HS-27A (cell line): ENCODE measurements at places on chromosomes 16 and 17.

DNA sequence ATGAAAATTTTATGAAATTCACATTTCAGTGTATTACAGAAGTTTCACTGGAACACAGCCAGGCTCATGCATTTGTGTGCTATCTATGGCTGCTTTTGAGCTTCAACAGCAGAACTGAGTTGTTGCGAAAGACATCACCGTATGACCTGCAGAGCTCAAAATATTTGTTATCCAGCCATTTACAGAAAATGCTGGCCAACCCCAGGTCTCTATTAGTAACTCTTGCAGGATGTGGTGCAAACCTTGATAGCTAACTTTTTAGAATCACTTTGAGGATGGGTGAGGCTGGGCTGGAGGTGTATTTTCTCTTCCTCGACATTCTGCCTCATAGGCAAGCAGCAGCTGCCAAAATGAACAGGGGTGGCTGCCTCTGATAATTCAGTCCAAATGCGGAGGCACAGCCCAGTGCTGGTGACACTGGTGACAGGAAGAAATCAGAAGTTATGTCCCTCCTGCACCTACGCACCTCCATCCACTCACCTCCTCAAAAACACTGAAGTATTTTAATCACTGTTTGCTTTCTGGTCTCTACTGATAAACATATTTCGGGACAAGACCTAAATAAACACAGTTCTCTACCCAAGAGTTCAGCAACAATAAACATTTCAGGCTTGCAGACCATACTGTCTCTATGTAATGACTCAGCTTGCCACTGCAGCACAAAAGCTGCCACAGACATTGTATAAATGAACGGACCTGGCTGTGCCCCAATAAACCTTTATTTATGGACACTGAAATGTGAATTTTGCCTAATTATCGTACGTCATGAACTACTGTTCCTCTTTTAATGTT is 28.5 kb downstream of the ARHGAP17 start:
- peak; percentile 55 for DNase-seq

DNA sequence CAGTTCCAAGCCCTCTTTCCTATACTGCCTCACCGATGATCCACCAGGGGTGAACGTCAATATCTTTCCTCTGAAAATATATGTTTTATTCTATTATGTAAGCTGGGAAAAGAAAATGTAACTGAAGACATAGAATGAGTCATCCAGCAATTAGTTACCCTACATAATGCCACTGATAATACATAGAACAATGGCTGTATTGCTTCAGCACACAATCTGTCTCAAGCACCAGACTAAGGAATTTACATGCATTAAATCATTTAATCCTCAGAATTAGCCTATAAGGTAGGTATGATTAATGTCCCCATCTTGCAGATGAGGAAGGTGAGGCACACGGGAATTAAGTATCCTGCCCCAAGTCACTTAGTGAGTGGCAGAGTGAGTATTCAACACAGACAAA is 472.8 kb downstream of the TOX3 start:
- no peak for DNase-seq

DNA sequence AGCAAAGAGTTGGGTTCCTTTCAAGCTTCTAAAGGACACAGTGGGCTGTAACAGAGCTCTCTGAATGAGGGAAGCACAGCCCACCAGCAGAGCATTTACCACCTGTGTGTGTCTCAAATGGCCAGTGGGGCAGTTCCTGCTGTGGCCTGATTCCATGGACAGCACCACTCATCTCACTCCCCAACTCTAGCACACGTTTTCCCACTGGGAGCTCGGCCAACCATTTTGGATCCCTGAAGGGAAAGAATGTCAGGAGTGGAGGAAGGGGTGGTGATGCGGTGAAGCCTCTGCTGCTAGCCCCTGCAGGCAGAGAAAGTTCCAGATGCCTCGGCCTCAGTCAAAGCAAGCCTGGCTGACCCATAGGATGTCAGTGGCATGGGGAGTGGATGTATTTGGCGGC is 86.6 kb downstream of the PLXDC1 start:
- DNase-seq, result no peak

- DNase-seq, result peak; percentile 19
Measured at GRCh38 chr17:57747221-57748017, 2.3 kb upstream of the CCDC182 start.

DNA sequence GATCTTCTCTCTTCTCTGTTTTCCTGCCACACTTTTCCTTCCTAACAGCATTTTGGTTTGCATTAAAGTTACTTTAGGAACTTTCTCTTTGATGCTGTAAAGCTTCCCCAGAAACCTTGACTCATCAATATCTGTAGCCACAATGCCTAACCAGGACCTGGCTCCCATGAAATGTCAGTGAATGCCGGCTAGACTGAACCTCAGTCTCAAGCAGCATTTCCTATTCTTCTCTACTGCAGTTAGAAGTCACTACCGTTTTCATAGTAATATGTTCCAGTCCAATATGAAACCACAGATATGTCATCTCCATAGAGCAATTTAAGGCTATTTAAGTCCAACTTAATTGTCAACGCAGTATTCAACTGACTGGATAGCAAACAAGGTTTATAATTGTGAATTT is 28.9 kb downstream of the ITFG1 start:
- DNase-seq, result no peak

- DNase-seq, result no peak
Measured at GRCh38 chr16:20029611-20030010, 44.1 kb downstream of the GPR139 start.

- no peak for DNase-seq
Measured at GRCh38 chr17:1491443-1492248, 840 bp downstream of the MYO1C start.

GRCh38 chr17:38739305-38739704 is 8.8 kb downstream of the PCGF2 start:
- DNase-seq, result no peak

- no peak for DNase-seq
Measured at GRCh38 chr17:72136692-72137091, 15.9 kb downstream of the SOX9 start.

DNA sequence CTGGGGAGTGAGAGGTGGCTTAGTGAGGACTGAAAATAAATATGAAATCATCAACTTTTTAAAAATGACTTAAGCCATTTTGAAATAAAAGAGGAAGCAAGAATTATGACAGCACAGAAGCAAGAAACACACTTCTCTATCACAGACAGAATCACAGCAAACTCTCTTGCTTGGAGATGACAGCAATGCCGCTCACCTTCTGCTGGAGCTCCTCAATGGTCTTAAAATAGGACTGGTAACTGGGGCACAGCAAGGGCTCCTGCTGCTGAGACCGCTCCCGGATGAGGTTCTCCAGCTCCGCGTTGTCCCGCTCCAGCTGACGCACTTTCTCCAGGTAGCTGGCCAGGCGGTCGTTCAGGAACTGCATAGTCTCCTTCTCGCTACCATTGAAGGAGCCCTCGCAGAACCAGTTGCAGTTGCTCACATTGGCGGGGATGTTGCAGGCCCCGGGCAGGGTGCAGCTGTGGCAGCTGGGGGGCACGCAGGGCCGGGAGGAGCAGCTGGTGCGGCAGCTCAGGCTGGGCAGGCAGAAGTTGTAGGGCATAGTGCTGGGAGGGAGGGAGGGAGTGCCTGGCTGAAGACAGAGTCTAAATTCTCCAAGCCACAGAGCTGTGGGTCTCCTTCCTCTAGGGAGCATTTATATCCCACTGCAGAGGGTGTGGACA is at the start of gene KRT31:
Gene KRT31, minus strand, starts transcription at position 613 of the 665 bp plus-strand sequence. Its CDS starts 69 bp downstream, at position 544.
- DNase-seq, result no peak

DNA sequence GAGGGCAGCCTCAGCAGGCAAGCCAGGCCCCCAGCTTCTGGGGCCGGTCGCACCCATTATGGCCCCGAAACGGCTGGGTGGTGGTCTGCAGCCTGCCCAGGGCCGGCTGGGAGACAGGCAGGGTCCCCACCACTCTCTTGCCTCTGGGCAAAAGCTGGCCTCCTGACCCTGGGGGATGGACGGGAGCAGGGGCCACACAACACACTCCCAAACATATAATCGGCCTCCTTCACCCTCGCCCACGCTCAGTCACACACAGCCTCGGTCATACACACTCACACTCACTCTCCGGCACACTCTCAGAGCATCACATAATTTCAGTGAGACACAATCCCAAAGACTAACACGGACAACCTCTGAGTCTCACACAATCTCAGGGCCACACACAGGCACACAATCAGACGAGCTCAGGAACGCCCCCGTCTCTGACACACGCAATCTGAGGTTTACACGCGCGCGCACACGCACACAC is 589 bp downstream of the PEMT start:
- DNase-seq, result no peak

GRCh38 chr16:2840914-2841313 is 10.8 kb downstream of the ZG16B start:
- no peak for DNase-seq

DNA sequence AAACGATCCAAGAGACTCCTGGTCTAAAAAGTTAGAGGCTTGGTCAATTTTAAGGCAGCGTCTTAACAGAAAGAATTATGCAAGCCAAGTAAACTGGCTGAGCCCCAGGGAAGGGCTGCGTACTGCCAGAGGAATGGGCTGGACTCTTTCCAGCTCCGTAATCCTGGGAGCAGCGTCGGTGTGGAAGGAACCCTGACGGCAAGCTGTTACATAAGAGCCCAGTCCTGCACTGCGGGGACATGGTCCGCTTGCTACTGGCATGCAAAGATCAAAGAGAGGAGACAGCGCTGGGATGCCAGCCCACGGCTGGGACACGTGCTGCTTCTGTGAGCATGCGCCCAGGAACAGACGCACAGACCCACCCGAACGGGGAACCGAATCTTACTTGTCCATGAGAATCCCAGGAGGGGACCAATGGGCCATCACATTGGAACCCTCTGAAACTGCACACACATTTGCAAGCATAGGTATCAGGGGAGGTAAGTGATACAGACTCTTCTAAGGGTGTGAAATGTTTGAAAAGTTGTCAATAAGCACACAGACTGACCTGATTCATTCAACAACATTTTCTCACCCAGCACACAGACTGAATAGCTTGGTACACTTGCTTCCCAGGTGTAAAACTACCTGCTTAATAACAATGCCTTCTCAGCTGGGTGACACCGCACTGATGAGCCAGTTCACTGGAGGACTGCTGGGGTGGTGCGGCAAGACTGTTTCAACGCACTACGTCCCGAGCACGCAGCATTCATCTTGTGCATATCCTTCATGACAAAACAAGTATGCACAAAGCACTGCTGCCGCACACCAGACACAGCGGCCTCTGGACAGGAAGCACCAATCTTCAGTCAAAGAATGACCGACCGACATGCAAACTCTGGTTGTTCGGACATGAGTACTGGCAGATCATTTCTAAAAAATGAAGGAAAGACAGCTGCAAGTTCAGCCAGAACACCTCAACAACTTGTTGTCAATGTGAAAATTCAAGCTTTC is 94.9 kb downstream of the ANKRD11 start:
- DNase-seq, result peak; percentile 88

DNA sequence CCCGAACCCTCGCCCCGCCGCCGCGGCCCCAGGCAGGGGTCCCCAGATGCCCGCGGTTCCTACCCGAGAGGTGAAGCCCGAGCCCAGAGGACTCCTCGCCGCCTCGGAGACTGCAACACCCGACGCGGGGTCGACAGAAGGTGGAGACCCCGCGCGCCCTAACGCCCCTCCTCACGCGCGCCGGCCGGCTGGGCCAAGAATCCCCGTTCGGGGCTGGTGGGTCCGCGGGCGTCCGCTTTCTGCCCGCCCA is 515 bp downstream of the SUMO2 start:
- DNase-seq, result no peak

GRCh38 chr17:34260861-34261260 is 5.8 kb downstream of the CCL2 start:
- DNase-seq, result no peak

DNA sequence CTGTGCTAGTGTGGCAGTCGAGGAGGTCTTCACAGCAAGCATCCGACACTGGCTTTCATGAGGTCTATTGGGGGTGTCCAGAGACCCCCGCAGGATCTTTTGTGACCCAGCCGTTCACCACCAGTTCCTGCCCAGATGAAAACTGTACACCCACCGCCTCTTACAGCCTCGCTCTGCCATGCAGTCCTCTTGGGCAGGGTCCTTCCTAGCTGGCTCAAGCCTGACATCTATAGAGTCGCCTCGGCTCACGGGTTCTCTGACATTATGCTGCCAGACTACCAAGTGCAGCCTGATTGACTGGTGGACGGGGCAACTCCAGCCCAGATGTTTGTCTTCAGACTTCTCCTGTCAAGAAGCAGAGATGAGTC is 14.6 kb upstream of the CLEC10A start:
- DNase-seq, result no peak

DNA sequence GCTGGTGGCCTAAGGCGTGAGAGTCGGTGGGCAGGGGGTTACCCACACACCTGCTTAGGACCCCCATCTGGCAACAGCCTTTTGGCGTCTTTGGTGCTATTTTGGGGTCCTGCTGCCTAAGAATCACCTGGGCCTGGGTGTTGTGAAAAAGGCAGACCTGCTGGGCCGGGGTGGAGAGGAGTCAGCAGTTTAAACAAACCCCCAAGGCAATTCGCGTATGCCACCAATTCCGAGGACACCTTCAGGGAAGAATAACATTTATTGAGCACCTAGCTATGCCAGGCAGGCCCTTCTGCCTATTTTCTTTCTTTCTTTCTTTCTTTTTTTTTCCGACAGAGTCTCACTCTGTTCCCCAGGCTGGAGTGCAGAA is 53.9 kb upstream of the TOB1 start:
- no peak for DNase-seq

GRCh38 chr17:52156576-52157570 is 1.6 kb downstream of the CA10 start:
- no peak for DNase-seq

- DNase-seq, result no peak
Measured at GRCh38 chr17:42640121-42640520, 19.0 kb upstream of the TUBG2 start.

- no peak for DNase-seq
Measured at GRCh38 chr17:75459590-75460267, 3.3 kb downstream of the TMEM94 start.

GRCh38 chr16:77014441-77014840 is 176.5 kb upstream of the MON1B start:
- DNase-seq, result no peak

DNA sequence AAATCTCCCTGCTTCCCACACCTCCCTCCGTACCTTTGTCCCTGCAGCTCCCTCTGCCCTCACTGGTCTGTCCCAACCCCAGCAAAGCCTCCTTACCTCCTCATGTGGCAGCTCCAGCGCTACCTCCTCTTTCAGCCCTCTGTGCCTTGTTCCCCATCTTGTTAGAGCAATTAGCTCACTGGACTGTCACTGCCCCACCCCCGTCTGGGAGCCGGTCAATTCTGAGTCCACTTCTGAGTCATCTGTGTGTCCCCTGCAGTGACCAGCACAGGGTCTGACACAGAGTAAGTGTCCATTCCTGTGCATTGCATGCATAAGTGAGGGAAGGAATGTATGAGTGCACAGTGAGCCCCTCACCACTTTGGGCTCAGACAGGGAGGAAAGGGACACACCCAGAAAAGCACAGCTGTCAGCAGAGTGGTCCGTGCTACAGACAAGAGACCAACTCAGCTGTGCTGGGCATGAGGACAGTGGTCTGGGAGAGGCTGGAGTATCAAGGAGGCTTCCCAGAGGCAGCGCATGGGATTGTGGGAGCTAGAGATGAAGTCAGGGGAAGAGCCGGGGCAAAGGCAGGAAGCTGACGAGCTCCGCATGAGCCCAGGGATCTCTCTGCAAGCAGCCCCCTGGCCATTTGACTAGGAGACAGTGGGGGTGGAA is 45.9 kb downstream of the PITPNM3 start:
- DNase-seq, result no peak

- DNase-seq, result no peak
Measured at GRCh38 chr16:85225257-85225656, 113.0 kb upstream of the CIBAR2 start.

GRCh38 chr16:57127037-57127763 is 34.8 kb downstream of the CPNE2 start:
- no peak for DNase-seq

GRCh38 chr16:27725236-27726000 is 175.5 kb downstream of the KATNIP start:
- DNase-seq, result no peak

GRCh38 chr16:54921206-54921824 is 9.3 kb upstream of the IRX5 start:
- DNase-seq, result no peak
